Activated CD8-positive, alpha-beta T cell treated with anti-CD3 and anti-CD28 coated beads for 36 hours (primary cell): ENCODE measurements at places on chromosomes 1 and 21.
A peak's percentile ranks its signal among the peaks of the same experiment; 100 is the strongest.

DNA sequence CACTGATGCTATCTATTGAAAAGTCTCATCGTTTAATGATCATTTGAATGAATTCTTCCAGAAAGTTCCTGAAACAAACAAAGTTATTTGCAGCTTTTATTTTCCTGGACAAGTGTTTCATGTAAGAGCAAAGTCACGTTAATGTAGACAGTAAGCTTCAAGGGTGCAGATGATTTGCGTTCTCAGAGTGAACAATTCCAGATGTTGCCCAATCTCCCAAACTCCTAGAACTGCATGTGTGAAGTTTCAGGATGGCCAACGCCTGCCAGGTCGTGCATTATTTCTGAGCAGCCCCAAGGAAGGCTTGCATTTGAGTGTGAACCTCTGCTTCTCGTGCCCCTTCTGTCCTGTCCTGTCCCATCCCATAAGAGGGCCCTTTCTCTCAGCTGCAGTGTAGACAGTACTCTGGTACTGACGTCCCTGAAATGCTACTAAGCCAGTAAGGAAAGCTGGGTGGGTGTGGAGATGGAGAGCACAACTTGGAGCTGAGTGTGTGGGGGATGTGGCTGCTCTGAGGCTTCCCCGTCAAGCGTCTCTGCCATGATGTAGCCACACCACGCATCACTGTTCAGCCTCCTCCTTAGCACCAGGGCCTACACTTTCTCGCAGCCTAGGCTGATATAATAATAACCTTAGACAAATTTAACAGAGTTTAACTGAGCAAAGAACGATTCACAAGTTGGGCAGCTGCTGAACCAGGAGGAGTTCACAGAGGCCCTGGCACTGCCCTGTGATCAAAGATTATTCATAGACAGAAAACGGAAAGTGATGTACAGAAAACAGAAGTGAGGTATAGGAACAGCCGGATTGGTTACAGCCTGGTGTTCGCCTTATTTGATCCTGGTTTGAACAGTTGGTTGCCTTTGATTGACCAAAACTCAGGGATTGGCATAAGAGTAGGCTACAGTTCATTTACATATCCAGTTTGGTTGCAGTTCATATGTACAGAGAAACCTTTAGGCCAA is 50.4 kb downstream of the RHOU start:
- DNase-seq = no peak

GRCh38 chr21:42413500-42413899 is 9.8 kb downstream of the UBASH3A start:
- DNase-seq = peak; percentile 61

DNA sequence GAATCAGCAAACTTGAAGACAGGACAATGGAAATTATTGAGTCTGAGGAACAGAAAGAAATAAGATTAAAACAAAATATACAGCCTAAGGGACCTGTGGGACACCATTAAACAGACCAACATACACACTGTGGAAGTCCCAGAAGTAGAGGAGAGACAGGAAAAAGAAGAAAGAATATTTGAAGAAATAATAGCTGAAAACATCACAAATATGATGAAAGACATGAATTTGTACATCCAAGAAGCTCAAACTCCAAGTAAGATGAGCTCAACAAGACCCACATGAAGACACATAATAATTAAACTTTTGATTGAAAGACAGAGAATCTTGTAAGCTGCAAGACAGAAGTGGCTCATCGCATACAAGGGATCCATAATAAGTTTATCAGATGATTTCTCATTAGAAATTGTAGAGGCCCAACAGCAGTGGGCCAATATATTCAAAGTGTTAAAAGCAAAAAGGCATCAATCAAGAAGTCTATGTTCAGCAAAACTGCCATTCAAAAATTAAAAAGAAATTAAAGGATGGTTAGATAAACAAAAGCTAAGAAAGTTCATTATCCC is 311.3 kb upstream of the ADGRL2 start:
- DNase-seq = no peak

- no peak for DNase-seq
Observed at GRCh38 chr1:97893844-97894243, 27.0 kb downstream of the DPYD start.

DNA sequence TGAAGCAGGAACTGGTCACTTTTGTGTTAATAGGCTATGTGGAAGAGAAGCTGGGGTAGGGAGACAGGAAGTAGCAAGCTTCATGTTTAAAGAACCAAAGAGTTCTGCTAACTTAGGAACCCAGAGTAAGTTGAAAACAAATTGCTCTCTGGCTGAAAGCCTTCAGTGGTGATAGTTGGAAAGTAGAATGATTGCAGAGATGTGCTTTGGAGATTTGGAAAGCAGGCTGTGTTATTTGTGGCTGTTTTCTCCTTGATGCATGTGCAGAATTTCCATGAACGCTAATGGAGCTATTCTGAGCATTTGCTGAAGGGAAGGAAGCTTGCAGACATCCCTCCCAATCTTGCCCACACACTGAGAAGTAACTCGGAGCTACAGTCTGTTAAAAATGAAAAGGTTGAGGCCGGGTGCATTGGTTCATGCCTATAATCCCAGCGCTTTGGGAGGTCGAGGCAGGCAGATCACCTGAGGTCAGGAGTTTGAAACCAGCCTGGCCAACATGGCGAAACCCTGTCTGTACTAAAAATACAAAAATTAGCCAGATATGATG is 45.7 kb downstream of the TCEANC2 start:
- DNase-seq = no peak

DNA sequence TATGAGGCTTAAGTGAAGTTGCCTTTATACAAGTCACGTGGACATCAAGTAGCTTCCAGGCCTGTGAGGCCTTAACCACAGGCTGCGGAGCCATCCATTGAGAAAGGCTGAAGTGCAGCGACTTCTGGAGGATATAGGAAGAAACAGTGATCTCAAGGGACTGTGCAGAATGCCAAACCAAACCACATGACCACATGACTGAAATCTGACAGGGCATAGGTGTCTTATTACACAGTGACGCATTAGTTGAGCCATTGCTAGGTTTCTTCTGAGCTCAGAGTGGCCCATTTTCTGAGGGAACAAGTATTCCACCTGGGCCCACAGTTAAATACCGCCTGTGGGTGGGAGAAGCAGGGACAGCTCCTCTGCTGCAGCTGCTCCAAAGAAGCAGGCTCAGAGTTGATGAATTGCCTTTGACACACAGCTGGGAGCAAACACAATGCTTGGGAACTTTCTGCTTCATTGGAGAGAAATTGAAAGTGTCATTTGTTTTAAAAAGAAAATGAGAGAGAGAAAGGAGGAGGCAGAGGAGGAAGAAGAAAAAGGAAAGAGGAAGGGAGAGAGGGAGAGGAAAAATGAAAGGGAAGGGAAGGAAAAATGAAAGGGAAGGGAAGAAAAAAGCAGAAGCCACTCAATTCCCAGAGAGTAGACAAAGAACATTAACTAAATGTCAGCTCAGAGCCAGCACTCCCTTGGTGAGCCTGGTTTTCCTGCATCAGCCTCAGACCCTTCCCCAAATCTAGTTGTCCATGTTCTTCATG is 94.4 kb downstream of the COLGALT2 start:
- no peak for DNase-seq

DNA sequence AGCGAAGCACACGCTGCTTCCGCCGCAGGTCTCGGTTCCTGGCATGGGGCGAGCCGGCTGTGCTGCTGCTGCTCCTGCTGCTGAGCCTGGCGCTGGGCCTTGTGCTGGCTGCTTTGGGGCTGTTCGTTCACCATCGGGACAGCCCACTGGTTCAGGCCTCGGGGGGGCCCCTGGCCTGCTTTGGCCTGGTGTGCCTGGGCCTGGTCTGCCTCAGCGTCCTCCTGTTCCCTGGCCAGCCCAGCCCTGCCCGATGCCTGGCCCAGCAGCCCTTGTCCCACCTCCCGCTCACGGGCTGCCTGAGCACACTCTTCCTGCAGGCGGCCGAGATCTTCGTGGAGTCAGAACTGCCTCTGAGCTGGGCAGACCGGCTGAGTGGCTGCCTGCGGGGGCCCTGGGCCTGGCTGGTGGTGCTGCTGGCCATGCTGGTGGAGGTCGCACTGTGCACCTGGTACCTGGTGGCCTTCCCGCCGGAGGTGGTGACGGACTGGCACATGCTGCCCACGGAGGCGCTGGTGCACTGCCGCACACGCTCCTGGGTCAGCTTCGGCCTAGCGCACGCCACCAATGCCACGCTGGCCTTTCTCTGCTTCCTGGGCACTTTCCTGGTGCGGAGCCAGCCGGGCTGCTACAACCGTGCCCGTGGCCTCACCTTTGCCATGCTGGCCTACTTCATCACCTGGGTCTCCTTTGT is 2.6 kb downstream of the TAS1R3 start:
- no peak for DNase-seq

GRCh38 chr1:229047161-229047839 is 223.6 kb upstream of the RAB4A start:
- DNase-seq = no peak

GRCh38 chr1:35535243-35535642 is 22.0 kb downstream of the KIAA0319L start:
- DNase-seq = no peak

- DNase-seq = peak; percentile 12
Observed at GRCh38 chr1:232991238-232991637, 40.8 kb downstream of the NTPCR start.

DNA sequence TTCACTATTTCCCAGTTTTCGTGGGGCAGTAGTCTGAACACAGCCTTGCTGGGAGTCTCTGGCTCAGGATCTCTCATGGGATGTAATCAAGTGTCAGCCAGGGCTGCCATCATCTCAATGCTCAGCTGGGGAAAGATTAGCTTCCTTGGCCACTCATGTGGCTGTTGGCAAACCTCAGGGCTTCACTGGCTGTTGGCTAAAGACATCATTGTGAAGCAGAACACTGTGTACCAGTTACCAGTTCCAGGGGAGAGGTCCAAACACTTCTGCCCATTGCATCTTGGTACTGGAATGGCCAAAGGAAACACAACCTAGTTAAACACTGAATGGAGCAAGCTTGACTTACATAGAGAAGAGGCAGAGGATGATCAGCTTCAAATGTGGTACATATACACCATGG is 33.7 kb downstream of the AADACL4 start:
- DNase-seq = no peak

GRCh38 chr1:200869753-200870391 is 2.9 kb upstream of the GPR25 start:
- peak; percentile 52 for DNase-seq

DNA sequence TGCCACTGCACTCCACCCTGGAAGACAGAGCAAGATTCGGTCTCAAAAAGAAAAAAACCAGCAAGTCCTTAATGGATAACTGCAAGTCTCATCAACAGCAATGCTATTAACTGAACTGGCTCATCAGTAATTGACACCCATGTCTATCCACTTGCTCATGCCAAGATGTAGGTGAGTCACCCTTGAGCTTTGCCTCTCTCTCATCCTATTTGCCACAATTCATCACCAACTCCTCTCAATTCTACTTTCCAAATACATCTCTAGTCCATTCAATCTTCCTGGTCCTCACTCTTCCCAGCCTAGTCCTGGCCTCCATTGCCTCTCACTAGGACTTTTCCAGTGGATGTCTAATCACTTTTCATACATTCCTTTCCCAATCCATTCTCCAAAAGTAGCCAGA is 103.7 kb upstream of the PRMT6 start:
- no peak for DNase-seq

GRCh38 chr1:185964946-185965345 is 230.8 kb downstream of the HMCN1 start:
- no peak for DNase-seq

- DNase-seq = no peak
Observed at GRCh38 chr1:32703479-32704291, 1.1 kb upstream of the SYNC start.

DNA sequence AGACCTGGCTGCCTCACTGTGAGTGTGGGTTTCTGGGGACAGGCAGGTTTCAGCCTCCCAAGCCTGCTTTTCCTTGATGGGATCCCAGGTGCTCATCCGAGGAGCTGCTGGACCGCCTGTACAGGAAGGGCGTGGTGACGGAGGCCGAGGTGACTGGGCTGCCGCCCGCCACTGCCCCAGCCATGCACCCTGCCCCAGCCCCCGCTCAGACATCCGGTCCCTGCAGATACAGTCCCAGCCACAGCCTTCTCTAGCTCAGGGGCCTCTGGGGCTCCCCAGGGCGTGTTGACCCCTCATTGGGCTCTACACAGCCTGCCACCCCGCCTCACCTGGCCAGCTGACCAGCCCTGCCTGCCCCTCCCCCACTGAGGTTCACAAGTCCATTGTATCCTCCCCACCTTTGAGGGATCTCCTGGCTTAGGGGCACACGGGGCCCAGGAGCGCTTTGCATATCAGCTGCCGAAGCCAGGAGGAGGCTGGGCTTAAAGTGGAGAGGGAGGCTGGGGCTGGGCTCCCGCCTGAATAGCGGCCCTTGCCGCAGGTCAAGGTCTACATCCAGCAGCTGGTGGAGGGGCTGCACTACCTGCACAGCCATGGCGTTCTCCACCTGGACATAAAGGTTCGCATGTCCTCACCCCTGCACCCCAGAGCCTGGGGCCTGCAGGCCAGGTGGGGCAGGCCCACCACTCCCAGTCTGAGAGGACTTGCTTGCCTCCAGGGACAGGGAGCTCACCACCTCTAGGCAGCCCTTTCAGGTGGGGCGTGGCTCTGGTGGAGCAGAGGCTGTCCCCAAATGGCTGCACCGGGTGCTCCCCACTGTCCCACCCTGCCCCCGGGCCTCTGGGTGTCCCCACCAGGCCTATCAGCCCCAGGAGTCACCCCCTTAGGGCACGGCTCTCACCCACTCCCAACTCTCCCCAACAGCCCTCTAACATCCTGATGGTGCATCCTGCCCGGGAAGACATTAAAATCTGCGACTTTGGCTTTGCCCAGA is 38.5 kb downstream of the TRIM11 start:
- peak; percentile 0 for DNase-seq

DNA sequence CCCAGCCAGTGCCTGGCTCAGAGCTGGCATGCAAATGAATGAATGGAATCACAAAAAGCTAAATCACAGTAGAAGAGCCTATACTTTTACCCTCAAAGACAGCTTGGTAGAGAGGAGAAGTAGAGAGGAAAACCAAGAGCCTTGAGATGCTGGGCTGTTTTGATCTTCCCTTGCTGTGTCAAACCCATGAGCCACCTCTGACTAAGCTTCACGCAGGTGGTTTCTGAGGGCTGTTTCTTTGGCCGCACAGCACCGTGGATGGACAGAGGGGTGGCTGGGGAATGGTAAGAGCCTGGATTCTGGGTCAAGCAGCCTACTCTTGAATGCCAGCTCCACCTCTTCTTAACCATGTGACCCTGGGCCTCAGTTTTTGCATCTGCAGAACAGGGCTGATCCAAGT is 18.6 kb downstream of the ABCG1 start:
- peak; percentile 67 for DNase-seq

- DNase-seq = no peak
Observed at GRCh38 chr21:43318841-43319781, 107.8 kb downstream of the SIK1 start.

DNA sequence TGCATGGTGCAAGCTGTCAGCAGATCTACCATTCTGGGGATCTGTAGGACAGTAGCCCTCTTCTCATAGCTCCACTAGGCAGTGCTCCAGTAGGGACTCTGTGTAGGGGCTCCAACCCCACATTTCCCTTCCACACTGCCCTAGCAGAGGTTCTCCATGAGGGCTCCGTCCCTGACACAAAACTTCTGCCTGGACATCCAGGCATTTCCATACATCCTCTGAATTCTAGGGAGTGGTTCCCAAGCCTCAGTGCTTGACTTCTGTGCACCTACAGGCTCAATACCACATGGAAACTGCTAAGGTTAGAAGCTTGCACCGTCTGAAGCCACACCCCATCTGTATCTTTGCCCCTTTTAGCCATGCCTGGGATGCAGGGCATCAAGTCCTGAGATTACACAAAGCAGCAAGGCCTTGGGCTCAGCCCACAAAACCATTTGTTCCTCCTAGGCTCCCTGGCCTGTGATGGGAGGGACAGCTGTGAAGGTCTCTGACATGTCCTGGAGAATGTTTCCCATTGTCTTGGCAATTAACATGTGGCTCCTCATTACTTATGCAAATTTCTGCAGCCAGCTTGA is 117.0 kb upstream of the NFIA start:
- no peak for DNase-seq
